Foreskin keratinocyte (primary cell): ENCODE measurements at places on chromosomes 5 and 9.

- no peak for DNase-seq
These were observed 303.8 kb downstream of the EDIL3 start for GRCh38 chr5:84080908-84081307.

- no peak for DNase-seq
These were observed 677.0 kb upstream of the KLF4 start for GRCh38 chr9:108166519-108166918.

DNA sequence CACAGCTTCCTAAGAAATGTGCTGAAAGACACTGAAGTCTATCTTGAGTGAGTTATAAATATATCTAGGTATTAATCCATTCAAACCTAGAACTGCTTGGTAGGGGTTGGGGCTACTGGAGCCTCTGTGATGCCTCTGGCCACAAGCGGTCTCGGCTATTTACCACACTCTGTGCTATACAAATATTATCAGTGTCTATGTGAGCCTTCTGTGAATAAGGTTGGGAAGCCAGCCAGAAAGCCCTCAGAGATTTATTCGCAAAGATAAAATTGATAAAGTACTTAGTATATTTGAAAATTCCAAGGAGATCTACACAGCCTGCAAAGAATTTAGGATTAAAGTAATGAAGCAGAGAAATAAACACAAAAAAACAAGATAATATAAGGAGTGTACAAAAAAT lies 41.4 kb downstream of the LIFR start:
- DNase-seq: no peak

DNA sequence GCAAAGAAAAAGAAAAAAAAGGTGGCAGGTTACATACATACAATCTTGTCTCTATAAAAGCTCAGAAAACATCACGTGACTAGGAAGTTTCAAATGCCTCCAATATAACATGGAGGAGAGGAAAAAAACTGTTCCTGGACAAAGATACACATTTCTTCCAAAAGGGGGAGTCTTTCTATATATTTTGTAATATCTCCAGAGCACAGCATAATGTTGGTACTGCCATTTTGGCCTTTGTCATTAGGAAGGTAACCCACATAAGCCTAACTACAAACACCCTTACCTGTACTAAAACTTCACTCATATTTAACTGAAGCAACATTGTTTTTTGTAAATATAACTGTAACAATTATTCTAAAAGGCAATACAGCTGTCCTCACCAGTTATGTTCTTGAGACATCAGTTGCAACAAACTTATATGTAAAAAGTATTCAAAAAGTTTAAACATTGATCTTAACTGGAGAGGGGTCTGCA lies 1.2 kb upstream of the BTF3 start:
- peak; percentile 77 for DNase-seq

DNA sequence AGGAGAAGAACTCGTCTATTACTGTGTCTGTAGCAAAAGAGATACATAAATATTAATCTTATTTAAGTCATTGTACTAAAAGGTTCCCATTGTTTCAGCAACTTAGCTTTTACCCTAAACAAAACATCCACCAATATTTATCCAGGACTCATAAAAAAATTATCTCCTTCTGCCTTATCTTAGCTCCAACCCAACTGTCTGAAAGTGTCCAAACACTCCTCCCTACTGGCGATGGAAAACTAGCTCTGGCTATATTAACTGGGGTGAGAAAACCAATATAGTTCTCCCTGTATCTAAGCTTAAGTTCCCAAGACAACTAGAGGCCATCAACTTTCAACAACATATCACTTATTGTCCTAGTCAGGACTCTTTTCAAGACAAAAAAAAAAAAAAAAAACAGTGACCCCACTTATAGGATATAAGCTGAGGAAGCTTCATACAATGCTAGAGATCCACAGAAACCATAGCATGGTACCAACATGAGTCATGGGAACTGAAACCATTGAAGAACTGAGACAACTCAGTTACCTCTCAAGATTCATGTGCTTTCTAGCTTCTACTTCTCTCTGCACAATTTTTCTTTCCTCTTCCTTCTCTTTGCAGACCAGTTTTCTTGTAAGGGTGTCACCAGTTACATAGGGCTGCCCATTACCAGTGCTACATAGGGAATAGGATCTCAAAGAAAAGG lies 150.7 kb upstream of the RASA1 start:
- DNase-seq: peak; percentile 48
